ENCODE measurements at places on chromosomes 16 and 17. TPM values are rescaled to one million over a fixed set of nuclear protein-coding genes. Genes with fewer than 3 reads are reported as not detected.

RNF227 gene
- 3.9 TPM for total RNA-seq

HLF gene
- 2.4 TPM for total RNA-seq

ELMO3 gene
- 8.0 TPM for total RNA-seq

NHERF1 gene
- total RNA-seq, result 308 TPM

KRTAP2-3 gene
- not detected for total RNA-seq

ZG16 gene
- total RNA-seq, result not detected

CHD9NB gene
- total RNA-seq, result 0.46 TPM

ACSM2A gene
- total RNA-seq, result not detected

EVI2A gene
- total RNA-seq, result 59.5 TPM

KRTAP4-1 gene
- total RNA-seq, result not detected

ANKFN1 gene
- not detected for total RNA-seq

NEUROD2 gene
- not detected for total RNA-seq

PARN gene
- total RNA-seq, result 41.3 TPM

KRTAP4-7 gene
- total RNA-seq, result not detected

APOBR gene
- total RNA-seq, result 12.7 TPM

MXRA7 gene
- total RNA-seq, result 4.4 TPM

CDRT15 gene
- not detected for total RNA-seq

CLDN7 gene
- 0.49 TPM for total RNA-seq

GNGT2 gene
- 24.4 TPM for total RNA-seq

TNFSF12 gene
- 96.4 TPM for total RNA-seq

Measured in T-helper 1 cell treated with Interleukin-12 subunit alpha and Interleukin-12 subunit beta and Interleukin-4 antibody, amounts not matched to agents 30 ng/mL and 1 ng/mL, for 36 hours (primary cell).